ENCODE measurements at places on chromosomes 5 and 9. TPM values are rescaled to one million over a fixed set of nuclear protein-coding genes. Genes with fewer than 3 reads are reported as not detected.

- no peak for DNase-seq
Observed at GRCh38 chr5:37044120-37044519, 167.6 kb downstream of the NIPBL start.

Gene OSMR
- 70.8 TPM for total RNA-seq

GRCh38 chr5:105684799-105685198 lies 1985.9 kb downstream of the EFNA5 start:
- DNase-seq, result no peak

- DNase-seq, result peak; percentile 31
Observed at GRCh38 chr9:107312376-107313050, 29.4 kb downstream of the RAD23B start.

- DNase-seq, result no peak
Observed at GRCh38 chr5:163622799-163623198, 117.4 kb downstream of the MAT2B start.
